ENCODE measurements at places on chromosomes 2 and 18.
A peak's percentile ranks its signal among the peaks of the same experiment; 100 is the strongest.

DNA sequence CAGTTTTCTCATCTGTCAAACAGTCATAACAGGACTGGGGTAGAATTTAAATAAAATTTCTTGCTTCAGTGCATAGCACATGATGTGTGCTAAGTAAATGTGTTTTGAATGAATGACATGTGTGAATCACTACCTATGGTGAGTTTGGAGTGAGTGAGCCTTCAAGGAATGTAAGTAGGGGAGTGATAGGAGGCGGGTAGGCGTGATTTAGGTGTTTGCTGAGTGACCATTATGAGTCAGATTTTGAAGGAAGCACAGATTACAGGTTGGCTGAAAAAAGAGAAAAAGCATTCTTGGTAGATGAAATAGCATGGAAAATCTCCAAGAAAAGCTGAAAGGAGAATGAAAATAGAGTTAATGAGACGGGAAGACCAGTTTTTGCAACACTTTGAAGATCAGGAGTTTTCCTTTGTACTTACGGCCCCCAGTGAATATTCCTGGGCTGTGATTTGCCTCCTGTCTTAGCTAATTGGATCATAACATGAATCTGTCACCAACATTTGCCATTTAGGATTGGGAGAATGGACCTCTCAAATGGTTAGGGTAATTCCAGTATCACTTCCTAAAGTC, 136.9 kb upstream of the GATA6 start:
- DNase-seq, result no peak

GRCh38 chr18:70333316-70333715, 44.5 kb downstream of the SOCS6 start:
- DNase-seq, result no peak

DNA sequence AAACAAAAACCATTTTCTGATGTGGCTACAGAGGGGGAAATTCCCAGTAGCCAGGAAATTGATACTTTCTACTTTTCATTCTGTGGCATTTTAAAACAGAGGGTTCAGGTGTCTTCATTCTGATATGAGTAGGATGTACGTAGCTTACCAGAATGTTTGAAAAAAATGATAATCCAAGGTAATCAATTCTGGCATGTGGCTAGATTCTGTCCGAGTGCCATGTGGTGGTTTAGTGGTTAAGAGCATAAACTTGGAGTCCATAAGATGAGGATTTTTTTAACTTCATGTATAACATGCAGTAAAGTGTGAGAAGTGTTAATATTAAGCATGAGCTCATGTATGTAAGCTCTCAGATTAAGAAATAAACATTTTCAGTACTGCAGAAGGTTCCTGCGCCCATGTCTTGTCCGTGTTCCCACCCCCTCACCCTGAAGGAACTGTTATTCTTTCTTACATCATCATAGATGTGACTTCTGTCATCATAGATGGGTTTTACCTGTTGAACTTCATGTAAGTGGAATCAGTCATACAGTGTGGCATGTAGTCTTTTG, 4.5 kb downstream of the B3GNT2 start:
- DNase-seq, result no peak

GRCh38 chr2:199306116-199306515, 151.6 kb downstream of the SATB2 start:
- no peak for DNase-seq

- no peak for DNase-seq
Observed at GRCh38 chr2:29207352-29208148, 92.3 kb downstream of the CLIP4 start.

GRCh38 chr2:160479269-160479668, 14.3 kb downstream of the RBMS1 start:
- DNase-seq, result no peak

- DNase-seq, result no peak
Observed at GRCh38 chr2:62586981-62587380, 81.0 kb upstream of the TMEM17 start.

DNA sequence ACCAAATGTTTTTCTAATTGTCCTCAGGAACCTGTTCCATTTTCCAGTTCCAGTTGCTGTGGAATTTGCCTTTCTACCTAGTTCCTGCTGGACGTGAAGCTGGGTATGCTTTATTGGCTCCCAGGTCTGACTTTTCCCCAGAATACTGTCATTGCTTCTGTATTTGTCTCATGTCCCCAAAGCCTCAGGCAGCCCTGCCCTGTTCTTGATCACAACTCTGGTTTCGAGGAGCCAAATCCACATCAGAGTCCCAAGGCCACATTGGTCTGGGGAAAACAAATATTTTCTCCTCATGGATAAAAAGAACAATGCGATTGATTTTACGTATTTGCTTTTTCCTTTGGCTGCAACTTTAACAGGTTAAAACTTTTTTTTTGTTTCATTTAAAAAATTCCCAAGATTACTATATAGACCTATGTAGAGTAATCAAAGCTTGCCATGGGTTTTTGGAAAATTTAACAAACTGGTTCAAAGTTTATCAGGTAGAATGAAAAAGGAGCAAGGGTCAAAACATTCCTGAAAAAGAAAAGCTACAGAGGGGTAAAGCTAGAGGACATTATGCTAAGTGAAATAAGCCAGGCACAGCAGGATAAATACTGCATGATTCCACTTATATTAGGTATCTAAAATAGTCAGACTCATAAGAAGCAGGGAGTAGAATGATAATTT, 85.2 kb downstream of the MDH1 start:
- DNase-seq, result no peak

GRCh38 chr18:9599328-9599727, 15.0 kb downstream of the PPP4R1 start:
- DNase-seq, result no peak

DNA sequence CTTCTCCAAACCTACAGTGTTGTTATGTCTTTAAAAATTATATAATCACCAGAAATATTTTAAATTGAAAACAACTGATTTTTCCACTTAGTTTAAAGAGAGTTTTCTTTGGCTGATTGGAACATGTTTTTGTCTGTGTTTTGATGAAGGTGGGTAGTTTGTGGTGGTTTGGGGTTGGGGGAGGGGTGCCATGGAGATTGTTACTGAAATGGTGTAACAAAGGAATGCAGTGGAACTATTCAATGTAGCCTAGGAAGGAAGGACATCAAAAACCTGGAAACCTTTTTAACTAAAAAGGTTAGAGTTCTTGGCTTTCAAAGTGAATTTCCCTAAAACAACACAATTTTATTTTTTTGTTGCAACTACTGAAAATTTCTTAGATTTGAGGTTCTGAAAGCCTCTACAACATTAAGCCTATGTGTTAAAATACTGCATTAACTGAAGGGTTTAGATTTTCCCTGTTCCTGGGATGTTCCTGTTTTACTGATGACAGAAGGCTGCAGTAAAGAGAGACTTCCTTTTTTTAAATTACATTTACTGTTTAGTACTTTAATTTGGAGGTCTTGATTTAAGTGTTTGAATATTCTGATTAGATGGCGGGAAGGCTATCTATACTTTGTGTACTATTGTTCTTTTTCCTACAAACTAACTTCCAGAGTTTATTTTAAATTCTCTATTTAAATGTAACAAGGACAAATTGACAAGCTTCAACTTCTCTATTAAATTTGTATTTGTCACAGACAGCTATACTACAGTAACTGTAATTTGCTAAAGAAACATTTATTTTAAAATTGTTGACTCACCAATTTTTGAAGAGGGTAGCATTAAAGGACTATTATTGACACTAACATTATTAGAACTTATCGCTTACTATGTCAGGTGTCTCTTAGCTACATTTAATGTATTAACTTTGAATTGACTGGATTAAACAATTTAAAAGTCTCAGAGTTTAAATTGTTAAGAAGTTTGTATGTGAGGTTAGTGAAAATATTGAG, 87.7 kb downstream of the LIMS1 start:
- DNase-seq, result peak; percentile 59

GRCh38 chr18:74797577-74798151, 200.0 kb downstream of the ZNF407 start:
- no peak for DNase-seq

DNA sequence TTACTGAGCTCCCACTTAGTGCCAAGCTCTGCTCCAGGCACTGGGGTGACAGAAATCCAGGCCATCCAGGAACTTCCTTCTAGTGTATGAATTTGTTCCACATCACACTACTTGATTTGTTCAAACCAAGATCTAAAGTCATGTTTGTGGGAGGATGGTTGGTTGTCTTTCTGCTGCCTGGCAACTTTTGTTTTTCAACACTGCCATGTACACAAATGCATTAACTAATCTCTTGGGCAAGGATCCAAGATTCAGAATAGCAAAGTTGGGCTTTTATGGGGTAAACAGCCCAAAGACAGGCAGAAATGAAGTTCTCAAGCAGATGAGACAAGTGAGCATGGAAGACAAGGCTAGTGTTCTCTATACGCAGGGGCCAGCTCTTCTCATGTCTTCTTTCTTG, 53.4 kb upstream of the PROKR1 start:
- DNase-seq, result no peak

DNA sequence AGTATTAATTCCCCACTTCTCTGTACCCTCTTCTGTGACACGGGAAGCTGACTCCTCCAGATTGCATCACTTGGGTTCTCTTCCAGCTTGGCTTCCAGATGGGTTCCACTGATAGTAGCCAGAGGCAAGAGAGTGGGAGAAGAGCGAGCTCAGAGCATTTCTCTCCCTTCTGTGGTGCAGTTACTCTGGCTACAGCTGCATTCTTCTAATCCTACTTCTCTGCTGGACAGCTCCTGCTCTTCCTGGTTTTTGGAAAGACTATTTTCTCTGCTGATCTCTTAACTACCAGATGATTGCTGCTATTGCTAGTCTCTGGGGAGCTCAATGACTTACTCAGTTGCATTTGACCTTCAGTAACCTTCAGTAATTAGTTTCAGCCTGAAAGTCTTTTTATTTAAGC, 187.5 kb upstream of the MAP2 start:
- no peak for DNase-seq

DNA sequence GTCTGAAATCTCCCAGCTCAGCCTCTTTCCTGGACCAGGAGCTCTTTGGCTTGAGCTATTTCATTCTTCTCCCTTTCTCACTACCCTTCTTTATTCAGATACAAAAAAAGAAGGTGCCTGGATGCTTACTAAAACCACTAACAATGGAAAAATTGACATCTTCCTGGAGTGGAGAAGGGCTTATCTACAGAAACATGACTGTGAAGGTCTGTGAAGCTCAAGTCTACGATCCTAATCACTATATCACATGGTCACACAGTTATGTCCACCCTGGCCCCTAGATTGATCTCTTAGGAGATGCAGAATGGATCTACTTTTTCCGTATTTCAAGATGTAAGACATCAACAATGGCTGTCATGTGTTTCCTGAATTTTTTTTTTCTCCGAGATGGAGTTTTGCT, 5.7 kb upstream of the KRCC1 start:
- DNase-seq, result no peak

GRCh38 chr2:26847655-26848335, at the start of gene DPYSL5:
Gene DPYSL5, plus strand, starts transcription at chr2:26848132. Its CDS starts 50,368 bp downstream, at chr2:26898500.
- peak; percentile 35 for DNase-seq

DNA sequence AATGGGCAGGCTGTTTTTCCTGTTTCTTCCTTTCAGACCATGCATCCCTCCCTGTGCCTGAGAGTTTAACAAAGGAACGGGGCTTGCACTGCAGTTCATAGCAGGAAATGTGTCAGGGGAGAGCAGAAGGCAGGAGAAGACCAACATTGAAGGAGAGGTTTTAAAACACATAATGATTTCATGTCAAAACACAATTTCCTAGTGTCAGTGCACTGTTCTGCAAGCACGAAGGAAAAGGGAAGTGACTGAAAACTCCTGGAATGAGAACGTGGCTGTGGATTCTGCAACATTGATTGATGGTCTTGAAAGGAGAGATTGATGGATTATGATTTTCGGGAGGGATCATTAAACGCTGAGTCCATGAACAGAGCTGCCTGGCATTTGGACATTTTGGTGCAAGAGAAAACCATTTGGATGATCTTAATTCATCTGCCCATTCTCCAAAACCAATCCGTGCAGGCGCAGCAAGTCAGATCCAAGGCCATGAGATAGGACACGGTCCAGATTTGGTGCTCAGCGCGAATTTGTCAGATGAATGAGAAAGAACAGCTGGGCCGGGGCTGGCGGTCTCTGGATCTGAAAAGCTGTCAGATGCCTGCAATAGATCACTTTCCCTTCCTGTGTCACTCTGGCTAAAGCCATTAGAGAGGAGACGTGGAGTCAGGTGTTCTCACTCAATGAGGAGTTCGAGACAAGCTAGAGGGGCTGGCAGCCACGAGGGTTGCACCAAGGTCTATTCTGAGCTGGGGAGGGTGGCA, 38.4 kb downstream of the C1QL2 start:
- no peak for DNase-seq

- DNase-seq, result peak; percentile 43
Observed at GRCh38 chr18:79507546-79508480, 112.1 kb downstream of the NFATC1 start.

DNA sequence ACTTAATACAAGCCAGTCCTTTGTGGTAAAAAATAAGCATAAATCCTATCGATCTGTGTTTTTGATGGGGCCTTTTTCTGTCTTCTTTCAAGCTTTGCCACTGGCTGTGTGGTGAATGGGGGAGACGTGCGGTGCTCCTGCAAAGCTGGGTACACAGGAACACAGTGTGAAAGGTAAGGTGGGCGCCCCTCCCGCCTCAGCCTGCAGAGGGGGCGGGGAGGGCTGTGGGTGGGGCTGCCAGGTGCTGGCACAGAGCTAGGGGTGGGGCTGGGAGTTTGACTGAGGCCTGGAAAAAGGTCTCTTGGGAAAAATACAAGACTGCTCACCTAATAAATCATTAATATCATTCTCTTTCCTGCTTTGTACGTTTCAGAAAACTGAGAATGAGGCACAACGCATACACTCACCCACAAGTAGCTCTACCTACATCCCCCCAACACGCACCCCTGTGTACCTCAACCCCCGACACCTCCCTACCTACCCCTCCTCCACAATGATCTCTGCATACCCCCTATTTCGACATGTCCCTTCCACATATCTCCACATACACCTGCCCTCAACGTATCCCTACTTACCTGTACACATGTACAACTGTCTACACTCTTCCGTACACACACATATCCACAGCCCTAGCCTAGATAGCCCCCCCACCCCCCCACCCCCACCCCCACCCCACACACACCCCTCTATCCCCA, 129.7 kb upstream of the TTC39C start:
- peak; percentile 20 for DNase-seq

GRCh38 chr2:129721236-129721635, 258.2 kb upstream of the RAB6C start:
- no peak for DNase-seq

GRCh38 chr18:58416704-58417683, 211.9 kb downstream of the ALPK2 start:
- DNase-seq, result no peak

DNA sequence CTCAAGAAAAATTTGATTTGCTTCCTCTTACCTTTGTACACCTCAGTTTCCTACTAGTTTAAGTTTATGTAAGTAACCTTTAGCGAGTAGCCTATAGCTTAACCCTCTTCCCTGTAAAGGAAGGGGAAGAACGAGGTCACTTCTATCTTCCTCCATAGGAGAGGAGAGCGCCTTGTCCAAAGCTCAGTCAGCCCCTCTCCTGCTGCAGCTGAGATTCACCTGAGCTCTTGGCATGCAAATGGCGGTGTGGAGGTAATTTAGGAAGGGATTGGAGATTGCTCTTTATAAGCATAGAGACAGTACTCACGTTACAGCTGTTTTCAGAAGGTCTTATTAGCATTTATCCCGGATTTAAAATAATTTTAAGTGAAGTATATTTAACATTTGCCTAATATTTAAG, 27.8 kb upstream of the SERPINB12 start:
- no peak for DNase-seq

GRCh38 chr2:184921676-184922075, 323.3 kb downstream of the ZNF804A start:
- no peak for DNase-seq

GRCh38 chr2:28666496-28667184, 85.0 kb upstream of the PPP1CB start:
- no peak for DNase-seq
